ENCODE measurements at places on chromosomes 7 and 10. TPM values are rescaled to one million over a fixed set of nuclear protein-coding genes. Genes with fewer than 3 reads are reported as not detected.
A peak's percentile ranks its signal among the peaks of the same experiment; 100 is the strongest.

The CFAP70 gene
- 0.17 TPM for total RNA-seq

DNA sequence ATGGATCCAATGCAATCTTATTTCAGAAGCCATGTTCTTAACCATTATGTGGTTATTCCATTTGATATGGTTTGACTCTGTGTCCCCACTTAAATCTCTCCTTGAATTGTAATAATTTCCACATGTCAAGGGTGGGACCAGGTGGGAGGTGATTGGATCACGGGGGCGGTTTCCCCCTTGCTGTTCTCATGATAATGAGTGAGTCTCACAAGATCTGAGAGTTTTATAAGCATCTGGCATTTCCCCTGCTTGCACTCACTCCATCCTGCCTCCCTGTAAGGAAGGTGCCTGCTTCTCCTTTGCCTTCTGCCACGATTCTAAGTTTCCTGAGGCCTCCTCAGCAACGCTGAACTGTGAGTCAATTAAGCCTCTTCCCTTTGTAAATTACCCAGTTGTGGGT lies 32.0 kb upstream of the TSPAN13 start:
- 0 out of 2 replicates have a peak, but pooled peaks cover 5% of the 10 kb centered on the region for H3K4me1 ChIP-seq
- DNase-seq = no peak
- H3K4me3 ChIP-seq = no peak overlapping the region
- no peaks in the 10 kb centered on the region for H3K27me3 ChIP-seq

DNA sequence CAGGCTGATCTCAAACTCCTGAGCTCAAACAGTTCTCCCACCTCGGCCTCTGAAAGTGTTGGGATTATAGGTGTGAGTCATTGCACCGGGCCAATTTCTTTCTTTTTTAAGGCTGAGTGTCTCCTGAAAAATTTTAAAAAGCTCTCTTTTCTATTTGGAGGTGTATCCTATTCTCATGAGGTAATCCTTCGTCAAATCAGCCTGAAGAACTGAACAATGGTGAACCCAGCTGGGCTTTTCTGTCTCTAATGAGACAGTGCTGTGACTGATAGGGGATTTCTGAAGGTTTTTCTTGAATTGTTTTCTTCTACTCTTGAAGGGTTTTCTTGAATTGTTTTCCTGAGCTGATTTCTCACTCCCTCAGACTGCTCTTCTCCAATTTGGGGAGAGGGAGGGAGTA lies 30.9 kb upstream of the CALU start:
- H3K4me3 ChIP-seq = no peak overlapping the region
- peak; percentile 24 for DNase-seq
- peaks cover 11% of the 10 kb centered on the region for H3K4me1 ChIP-seq
- H3K27me3 ChIP-seq = no peaks in the 10 kb centered on the region

DNA sequence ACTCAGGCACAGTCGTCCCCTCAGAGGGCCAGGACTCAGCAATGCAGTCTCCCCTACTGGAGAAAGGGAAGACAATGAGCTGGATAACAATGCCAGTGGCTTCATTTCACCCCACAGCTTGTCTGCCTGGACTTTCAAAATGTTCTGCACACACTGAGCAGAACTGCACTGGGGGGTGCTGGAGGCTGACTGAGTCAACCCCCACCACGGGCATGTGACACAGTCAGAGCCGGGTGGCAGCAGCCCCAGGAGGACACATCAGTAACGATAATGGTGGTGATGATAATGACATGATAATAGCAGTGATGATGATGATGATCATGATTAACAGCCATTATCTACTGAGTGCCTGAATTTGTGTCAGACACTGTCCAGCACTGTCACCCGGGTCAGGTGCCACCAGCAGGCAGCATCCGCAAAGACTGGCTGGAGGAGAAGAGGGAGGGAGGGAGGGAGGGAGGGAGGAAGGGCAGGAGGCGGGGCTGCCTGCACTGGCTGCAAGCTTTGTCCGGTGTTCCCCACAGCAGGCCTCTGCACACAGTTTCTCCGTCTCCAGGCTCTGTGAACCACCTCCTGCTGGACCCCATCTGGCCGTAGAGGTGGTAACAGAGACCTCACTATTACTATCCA lies 67.4 kb downstream of the PLXNA4 start:
- H3K4me1 ChIP-seq = no peaks in the 10 kb centered on the region
- no peak overlapping the region for H3K4me3 ChIP-seq
- no peaks in the 10 kb centered on the region for H3K36me3 ChIP-seq
- DNase-seq = peak; percentile 16
- H3K27ac ChIP-seq = no peak overlapping the region
- no peaks in the 10 kb centered on the region for H3K27me3 ChIP-seq

DNA sequence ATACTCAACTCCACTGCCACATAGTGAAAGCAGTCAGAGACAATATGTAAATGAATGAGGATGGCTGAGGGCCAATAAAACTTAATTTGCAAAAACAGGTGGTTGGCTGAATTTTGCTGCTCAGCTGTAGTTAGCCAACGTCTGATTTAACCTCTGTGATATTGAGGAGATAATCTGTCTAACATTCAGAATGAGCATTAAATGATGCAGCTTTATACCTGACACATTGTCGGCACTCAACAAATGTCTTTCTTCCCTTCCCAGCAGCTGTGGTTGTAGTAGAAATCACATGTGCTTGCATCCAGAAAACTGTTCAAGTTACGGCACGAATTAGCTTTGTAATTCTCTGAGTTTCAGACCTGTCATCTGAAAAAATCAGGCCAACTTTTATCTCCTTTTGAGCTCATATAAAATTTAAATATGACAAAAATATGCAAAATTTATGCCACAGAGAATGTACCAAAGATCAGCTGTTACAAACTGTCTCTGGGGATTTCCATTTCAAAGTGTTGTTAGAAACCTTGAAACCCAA lies 1239.7 kb downstream of the GATA3 start:
- no peak for DNase-seq
- H3K27ac ChIP-seq = no peak overlapping the region
- H3K4me1 ChIP-seq = 0 out of 2 replicates have a peak, but pooled peaks cover 5% of the 10 kb centered on the region
- no peak overlapping the region for H3K4me3 ChIP-seq

The SSC4D gene
- total RNA-seq = 12.7 TPM

GRCh38 chr10:28945959-28946358 lies 268.6 kb downstream of the BAMBI start:
- H3K4me3 ChIP-seq = no peak overlapping the region
- H3K27me3 ChIP-seq = no peaks in the 10 kb centered on the region
- H3K27ac ChIP-seq = no peak overlapping the region
- no peaks in the 10 kb centered on the region for H3K36me3 ChIP-seq
- H3K4me1 ChIP-seq = no peaks in the 10 kb centered on the region
- DNase-seq = no peak

DNA sequence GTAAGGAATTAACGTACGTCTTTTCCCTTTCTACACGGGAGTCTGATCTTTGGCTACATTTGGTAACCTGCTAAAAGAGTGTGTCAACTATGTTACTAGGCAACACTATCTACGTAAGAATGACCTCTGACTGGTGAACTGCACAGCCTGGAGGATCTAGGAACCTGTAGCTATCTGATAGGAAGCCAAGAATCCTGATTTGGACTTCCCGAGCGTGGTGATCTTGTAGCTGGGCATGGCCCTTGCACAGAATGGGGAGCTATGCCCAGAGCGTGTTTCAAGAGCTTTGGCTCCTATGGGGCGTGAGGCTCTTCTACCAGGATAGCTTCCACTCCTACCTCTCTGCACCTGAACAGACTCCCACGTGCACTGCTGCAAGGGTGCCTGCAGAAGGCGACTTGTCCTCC lies 157.5 kb downstream of the TAX1BP1 start:
- no peak for DNase-seq
- peaks cover 17% of the 10 kb centered on the region for H3K4me1 ChIP-seq
- no peaks in the 10 kb centered on the region for H3K27me3 ChIP-seq
- H3K36me3 ChIP-seq = no peaks in the 10 kb centered on the region
- H3K4me3 ChIP-seq = no peak overlapping the region
- H3K27ac ChIP-seq = peak overlapping the region; percentile 26

GRCh38 chr10:22369434-22370072 lies 24.3 kb downstream of the SPAG6 start:
- no peak overlapping the region for H3K27ac ChIP-seq
- no peaks in the 10 kb centered on the region for H3K4me1 ChIP-seq
- H3K4me3 ChIP-seq = no peak overlapping the region
- no peaks in the 10 kb centered on the region for H3K36me3 ChIP-seq
- no peak for DNase-seq
- H3K27me3 ChIP-seq = no peaks in the 10 kb centered on the region

DNA sequence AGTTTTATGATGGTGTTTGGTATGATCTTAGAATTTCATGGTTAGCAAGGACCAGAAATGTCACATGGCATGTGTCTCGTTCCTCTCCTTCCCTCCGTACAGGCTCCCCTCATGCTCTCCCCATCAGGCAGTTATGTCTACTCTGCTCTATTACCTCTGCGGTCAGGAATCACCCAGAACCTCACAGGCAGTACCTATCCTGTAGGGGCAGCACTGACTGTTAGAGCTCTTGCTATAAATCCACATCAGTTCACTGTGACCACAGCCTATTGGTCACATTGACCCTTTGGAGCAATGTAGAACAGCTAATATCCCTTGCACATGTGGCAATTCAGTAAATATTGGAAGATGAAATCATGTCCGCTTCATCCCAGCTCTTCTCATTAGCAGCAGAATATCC lies 151.8 kb downstream of the WNT2 start:
- no peaks in the 10 kb centered on the region for H3K36me3 ChIP-seq
- H3K4me3 ChIP-seq = no peak overlapping the region
- DNase-seq = peak; percentile 59
- H3K27ac ChIP-seq = no peak overlapping the region
- H3K4me1 ChIP-seq = 0 out of 2 replicates have a peak, but pooled peaks cover 19% of the 10 kb centered on the region

- no peak for DNase-seq
- no peak overlapping the region for H3K4me3 ChIP-seq
- H3K27me3 ChIP-seq = no peaks in the 10 kb centered on the region
- H3K27ac ChIP-seq = no peak overlapping the region
- no peaks in the 10 kb centered on the region for H3K36me3 ChIP-seq
Observed at GRCh38 chr10:19892270-19892669, 76.0 kb downstream of the PLXDC2 start.

DNA sequence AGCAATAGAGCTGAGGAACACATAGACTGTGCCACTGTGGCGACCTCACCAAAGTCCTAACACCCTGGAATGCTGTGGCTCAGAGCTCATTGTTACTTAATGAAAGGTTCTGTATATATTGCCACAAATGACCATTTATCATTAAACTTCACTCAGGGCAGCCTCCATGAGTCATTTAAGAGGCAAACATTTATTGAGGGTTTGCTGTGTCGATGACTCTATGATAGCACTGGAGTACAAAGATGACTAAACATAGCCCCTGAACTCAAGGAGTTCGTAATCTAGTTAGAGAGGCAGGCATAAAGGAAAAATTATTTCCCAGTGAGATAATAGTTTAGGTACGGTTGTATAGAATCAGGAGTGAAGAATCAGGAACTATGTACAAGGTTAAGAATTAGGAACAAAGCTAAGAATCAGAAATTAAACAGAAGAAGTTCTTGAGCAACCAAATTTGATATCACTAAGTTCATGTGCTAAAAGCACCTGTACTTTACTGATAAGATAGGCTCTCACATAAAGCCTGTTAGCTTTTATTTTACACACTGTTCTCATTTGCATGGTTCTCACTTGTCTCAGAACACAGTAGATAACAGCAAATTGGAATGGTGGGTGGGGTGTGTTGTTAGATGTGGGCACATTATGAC lies 7.9 kb downstream of the ENTPD7 start:
- H3K27ac ChIP-seq = no peak overlapping the region
- H3K36me3 ChIP-seq = no peaks in the 10 kb centered on the region
- no peaks in the 10 kb centered on the region for H3K27me3 ChIP-seq
- DNase-seq = no peak
- no peaks in the 10 kb centered on the region for H3K4me1 ChIP-seq

GRCh38 chr10:110876000-110876399 lies 4.3 kb downstream of the PDCD4 start:
- no peak for DNase-seq
- H3K27me3 ChIP-seq = no peaks in the 10 kb centered on the region
- no peaks in the 10 kb centered on the region for H3K36me3 ChIP-seq
- no peak overlapping the region for H3K4me3 ChIP-seq

The TMEM26 gene
- total RNA-seq = 2.2 TPM

- H3K4me3 ChIP-seq = no peak overlapping the region
- H3K27me3 ChIP-seq = no peaks in the 10 kb centered on the region
- H3K4me1 ChIP-seq = peaks cover 28% of the 10 kb centered on the region
- no peaks in the 10 kb centered on the region for H3K36me3 ChIP-seq
- DNase-seq = no peak
- H3K27ac ChIP-seq = no peak overlapping the region
Observed at GRCh38 chr7:131657881-131658280, 101.5 kb upstream of the PODXL start.

GRCh38 chr10:59033622-59034021 lies 142.8 kb upstream of the PHYHIPL start:
- DNase-seq = no peak
- no peaks in the 10 kb centered on the region for H3K36me3 ChIP-seq
- no peaks in the 10 kb centered on the region for H3K4me1 ChIP-seq
- H3K4me3 ChIP-seq = no peak overlapping the region

DNA sequence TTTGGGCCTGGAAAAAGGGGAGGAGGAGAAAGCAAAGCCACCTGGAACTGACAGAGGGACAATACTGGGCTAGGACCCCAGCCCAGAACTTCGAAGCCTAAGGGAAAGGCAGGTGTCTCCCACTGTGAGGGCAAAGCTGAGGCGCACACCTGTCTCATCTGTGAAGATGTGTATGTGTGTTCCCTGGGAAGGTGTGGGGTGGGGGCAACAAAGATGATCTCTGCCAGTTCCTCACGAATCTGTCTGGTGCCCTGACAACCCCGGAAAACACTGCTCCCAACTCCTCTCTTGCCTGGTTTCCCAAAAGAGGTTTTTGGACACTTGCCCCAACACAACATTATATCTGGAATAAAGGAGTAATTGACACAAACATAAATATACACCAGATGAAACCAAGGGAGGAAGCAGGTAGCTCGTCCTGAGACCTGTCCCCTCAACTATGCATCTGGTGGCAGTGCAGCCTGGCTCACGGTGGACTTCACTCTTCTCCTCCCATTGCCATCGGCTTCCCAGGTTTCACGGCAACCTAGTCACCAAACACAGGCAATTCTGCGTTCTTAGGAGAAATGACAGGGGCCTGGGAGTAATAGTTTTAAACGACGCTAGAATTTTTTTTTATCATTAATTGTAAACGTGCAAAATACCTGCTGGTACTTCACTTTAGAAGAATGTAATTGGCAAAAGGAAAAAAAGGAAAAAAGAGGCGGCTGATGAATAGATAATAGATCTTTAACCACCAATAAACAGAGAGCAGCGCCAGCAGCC lies 1.7 kb upstream of the EMX2 start:
- no peak for DNase-seq
- no peaks in the 10 kb centered on the region for H3K36me3 ChIP-seq
- H3K27me3 ChIP-seq = peaks cover 100% of the 10 kb centered on the region
- H3K27ac ChIP-seq = no peak overlapping the region

The CLEC2L gene
- total RNA-seq = not detected

The SUV39H2 gene
- total RNA-seq = 59.1 TPM

The HK1 gene
- 197 TPM for total RNA-seq

- no peak for DNase-seq
- no peaks in the 10 kb centered on the region for H3K36me3 ChIP-seq
Observed at GRCh38 chr7:142954680-142955268, 7.4 kb downstream of the KEL start.

DNA sequence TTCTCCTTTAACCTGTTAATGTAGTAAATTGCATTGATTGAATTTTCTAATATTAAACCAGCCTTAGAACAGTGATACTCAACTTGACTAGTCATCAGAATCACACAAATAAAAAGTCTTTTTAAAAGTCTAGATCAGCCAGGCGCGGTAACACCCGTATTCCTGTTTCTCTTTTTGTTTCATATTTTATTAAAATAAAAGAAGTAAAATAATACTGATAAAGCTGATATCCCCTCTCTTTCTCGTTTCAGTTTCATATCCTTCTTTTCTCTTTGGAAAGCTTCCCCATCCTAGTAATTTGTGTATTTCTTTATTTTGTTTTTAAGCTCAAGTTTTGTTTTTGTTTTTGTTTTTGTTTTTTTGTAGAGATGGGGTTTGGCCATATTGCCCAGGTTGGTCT lies 9.3 kb downstream of the SMO start:
- no peak overlapping the region for H3K27ac ChIP-seq
- no peak for DNase-seq
- H3K4me3 ChIP-seq = no peak overlapping the region
- peaks cover 9% of the 10 kb centered on the region for H3K36me3 ChIP-seq

Data from GM23338 (cell line).